ENCODE measurements at places on chromosomes 1 and 21.

DNA sequence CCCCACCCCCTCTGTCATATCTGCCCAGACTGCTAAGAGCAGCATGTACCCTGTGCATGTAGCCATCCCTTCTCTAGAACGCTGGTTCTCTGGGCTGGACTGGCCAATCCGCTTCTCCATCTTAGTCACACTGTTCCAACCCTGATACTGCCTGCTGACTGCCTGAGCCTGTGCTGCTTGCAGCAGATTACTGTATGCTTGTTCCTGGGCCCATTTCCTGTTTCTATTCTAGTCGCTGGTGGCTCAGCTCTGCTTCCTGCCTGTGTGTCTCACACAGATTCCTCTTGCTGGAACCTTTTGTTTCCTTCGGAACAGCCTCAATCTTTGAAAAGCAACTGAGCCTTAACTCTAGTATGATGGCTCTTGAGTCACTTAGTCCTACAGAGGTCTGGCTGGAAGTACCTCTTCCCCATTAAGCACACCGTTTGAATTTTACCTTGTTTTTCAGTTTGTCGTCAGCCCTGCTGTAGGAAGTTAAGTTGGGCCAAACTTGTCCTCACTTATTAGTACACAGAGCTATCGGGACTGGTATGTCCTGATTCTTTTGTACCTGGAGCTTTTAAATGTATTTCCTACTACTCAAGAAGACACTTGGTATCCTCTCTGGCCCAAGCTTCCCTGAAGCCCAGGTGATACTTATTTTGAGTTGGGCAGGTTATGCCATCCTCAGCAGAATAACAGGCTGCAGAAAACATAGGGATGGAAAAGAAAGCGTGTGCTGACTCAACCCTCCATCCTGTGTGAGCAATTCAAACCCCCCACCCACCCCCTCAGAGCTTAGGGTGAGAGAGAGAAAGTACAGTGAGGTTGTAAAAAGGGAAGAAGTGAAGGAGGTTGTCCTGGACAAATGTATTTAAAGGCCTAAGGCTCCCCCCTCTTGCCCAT is 43.4 kb upstream of the PIGV start:
- DNase-seq = no peak

DNA sequence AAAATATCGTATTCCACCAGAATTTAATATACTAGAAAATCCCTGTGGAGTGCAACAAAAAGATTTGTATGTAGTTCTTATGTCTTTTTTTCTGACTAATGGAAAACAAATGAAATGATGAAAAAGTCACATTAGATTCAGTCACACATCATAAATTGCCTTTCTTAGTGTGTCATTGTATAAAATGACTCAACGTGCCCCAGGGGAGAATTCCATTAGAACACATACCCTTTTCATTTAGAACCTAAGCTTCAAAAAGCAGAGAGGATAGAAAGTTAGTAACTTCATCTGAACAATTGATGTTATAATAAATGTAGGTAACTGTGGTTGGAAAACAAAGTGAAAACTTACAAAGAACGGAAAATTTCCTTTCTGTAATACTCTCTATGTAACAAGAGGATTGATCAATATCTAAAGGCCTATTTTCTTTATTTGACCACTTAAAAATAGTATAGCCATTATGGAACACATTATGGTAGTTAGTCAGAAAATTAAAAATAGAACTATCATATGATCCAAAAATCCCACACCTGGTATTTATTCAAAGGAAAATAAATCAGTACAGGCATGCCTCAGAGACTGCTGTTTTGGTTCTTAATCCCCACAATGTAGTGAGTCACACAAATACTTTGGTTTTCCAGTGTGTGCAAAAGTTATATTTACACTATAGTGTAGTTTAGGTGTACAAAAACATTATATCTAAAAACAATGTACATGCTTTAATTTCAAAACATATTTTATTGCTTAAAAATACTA is 1016.1 kb downstream of the KCNT2 start:
- no peak for DNase-seq

DNA sequence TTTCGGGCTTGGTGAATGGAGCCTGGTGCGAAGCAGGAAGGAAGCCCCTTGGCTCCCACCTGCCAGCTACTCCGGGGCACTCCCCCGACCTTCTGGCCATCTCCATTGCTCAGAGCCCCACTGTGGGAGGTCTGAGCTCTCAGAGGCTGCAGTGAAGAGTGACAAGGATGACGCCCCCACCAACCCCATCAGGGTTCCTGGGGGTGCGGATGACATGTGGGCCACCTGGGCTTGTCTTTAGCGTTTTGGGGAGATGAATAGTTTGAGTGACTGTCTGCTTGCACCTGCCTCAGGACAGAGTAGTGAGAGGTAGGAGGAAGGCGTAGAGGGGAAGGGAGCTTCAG is 43.2 kb upstream of the LBR start:
- DNase-seq = no peak

DNA sequence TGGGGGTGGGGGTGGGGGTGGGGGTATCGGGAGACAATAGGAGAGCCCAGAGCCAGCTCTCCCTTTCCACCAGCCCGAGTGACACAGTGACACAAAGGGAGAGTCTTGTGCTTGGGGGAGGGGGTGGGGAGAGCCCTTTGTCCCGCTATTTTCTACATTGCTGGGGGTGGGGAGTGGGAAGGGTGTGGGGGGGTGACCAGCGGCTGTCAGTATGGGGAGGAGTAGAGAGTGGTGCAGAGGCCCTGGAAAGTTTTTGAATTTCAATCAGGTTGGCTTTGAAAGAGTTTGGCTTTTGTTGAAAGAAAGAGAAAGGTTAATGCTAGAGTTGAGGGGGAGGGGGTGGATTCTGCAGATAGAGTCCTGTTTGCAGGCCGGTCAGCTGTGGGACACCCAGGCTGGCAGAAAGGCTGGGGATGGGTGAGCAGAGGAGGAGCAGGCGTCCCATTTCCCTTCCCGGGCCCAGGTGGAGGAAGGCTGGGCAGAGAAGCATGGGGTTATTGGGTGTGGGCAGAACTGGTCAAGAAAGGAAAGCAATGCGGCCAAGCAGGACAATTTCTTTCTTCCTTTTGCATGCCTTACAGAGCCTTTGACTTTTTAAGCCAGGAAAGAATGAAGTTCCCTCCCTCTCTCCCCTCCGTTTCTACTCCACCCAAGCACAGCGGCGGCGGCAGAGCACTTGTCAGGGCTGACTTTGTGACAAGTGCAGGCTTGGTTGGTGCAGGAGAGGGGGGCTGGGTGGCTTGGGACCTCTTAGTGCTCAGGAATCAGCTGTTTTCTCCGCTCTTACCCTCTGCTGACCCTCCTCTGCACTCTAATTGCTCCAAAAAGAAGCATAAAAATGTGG is 96.2 kb downstream of the RNF220 start:
- DNase-seq = no peak

- DNase-seq = no peak
Observed at GRCh38 chr1:227928811-227929375, 18.8 kb downstream of the WNT9A start.
